Nucleus accumbens (tissue), 56 donors: ENCODE measurements at places on chromosomes 3 and 15.

GRCh38 chr15:70418943-70419342, 321.2 kb upstream of the TLE3 start:
- no peak for DNase-seq

- DNase-seq = no peak
These were observed 97.7 kb upstream of the P2RY1 start for GRCh38 chr3:152737021-152737908.

DNA sequence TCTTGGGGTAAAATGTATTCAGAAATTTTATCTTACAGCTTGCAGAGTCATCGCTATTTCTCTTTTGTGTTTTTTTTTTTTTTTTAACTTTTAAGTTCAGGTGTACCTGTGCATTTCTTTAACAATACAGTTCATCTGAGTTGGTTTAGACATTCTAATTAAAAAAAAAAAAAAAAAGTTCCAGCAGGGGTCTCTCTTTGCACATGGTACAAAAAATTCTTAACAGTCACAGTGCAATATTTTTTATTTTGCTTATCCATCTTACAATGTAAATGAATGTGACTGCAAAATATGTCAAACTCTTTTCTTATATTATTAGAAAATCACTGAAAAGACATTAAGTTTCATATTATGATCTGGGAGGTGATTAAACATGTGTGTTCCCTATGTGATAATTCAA, 47.5 kb upstream of the SLC9A9 start:
- DNase-seq = no peak

DNA sequence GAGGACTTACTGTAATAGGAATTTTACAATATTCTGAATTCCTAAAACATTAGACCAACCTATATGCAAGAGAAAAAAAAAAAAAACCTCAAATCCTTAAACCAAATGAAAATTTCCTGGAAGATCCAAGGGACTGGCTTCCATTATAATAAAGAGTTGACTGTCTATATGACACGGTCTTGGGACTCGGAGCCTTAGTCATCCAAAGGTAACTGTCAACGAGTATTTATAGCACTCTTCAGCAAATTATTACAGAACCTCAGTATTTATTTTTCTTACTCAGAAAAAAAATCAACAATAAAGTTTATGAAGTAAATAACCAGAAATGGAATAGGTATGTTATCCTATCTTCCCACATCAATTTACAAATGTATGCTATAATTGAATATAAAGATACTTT, 66.0 kb downstream of the TTBK2 start:
- no peak for DNase-seq

GRCh38 chr3:49701388-49702077, 12.2 kb downstream of the RNF123 start:
- DNase-seq = no peak

GRCh38 chr3:7205962-7206361, 345.0 kb downstream of the GRM7 start:
- DNase-seq = no peak

GRCh38 chr3:42961633-42962032, 17.5 kb upstream of the GASK1A start:
- no peak for DNase-seq

- DNase-seq = no peak
These were observed 65.4 kb upstream of the ZNF148 start for GRCh38 chr3:125440559-125440955.

DNA sequence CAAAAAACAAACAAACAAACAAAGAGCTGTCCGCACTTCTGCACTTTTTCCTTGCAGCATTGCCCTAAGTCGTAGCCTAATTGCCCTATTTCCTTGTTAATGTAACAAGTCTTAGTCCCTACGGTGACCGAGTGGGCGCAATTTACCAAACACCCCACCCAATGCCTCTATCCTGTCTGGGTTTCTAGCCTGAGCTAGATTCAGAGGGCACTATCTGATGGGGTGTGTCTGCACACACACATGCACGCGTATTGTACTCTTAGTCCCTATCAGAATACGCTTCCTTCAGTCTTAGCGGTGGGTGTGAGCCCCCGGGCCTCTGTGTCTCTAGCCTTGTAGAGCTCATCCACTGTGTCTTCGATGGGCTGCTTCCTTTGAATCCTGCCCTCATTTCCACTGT, 125.9 kb upstream of the DLG1 start:
- no peak for DNase-seq

DNA sequence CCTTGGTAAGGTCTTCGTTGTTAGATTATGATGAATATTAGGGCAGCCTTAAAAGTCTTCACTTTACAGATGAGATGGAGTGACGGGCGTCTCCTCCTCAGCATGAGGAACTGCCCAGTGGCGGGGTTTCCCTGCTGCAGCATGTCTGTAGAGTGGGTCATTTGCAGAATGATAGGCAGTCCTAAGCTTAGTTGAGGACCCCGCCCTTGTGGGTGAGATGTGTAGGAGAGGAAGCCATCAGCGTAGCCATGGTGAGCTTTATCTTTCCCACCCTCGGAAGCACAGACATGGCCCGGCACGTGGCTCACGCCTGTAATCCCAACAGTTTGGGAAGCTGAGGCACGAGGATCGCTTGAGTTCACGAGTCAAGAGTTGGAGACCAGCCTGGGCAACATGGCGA, 877 bp downstream of the NIT2 start:
- peak; percentile 13 for DNase-seq

DNA sequence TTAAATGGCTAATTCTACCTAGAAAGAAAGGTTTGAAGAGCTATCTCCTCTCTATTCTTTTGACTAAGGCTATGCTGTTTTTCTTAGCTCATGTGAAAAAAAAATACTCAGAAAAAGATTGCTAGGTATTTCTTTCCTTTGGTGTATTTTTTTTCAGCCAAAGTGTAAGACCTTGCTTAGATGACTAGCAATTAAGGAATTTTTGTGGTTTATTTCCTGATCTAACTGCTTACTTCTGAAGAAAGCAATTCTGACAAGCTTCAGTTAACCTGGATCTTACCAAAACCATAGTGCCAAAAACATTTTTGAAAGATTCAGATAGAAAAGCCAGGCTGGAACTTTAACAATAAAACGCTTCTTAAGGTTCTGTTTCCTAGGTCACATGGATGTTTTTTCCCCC, 315.6 kb downstream of the SOX2 start:
- no peak for DNase-seq

- no peak for DNase-seq
These were observed 269.4 kb upstream of the RGMA start for GRCh38 chr15:93358166-93359059.

DNA sequence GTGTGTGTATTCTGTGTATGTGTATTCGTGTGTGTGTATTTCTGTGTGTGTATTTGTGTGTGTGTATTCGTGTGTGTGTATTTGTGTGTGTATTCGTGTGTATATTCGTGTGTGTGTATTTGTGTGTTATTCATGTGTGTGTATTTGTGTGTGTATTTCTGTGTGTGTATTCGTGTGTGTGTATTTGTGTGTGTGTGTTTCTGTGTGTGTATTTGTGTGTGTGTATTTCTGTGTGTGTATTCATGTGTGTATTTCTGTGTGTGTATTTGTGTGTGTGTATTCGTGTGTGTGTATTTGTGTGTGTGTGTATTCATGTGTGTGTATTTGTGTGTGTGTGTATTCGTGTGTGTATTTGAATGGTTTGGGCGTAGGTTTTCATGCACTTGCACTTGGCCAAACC, 405.4 kb downstream of the SOX2 start:
- no peak for DNase-seq

DNA sequence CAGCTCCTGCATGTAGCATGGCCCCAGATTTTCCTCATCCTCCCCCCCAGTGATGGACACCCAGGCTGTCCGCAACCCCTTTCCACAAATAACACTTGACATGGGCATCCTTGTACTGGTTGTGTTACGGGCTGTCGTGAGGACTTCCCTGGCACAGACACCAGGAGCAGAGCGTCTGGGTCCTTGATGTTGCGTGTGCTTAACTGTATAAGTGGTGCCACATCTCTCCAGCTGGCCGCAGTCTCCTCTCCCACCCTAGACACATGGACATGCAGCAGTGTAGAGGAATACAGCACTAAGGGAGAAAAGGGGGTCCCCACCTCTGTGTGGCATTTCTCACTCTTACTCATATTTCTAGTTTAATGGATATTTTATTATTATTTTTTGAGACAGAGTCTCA, 56.6 kb downstream of the FBLN2 start:
- no peak for DNase-seq

- no peak for DNase-seq
These were observed 284.9 kb upstream of the TBC1D5 start for GRCh38 chr3:18027161-18027939.

DNA sequence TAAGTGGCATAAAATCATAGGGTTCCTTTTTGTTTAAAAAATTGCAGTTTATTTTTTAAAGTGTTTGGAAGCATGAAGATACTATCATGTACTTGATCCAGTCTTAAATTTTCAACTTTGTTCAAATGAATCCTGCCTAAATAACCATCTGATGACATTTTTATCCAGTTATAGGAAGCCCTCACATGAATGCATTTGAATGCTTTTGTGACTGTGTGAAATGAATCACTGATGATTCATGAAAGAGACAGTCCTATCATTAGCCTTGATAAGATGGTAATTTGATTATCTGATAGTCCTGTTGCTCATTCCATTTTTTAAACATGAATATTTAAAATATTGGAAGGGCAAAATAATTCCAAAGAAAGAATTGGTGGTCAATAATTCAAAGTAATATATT, 401.9 kb upstream of the ROBO2 start:
- no peak for DNase-seq

DNA sequence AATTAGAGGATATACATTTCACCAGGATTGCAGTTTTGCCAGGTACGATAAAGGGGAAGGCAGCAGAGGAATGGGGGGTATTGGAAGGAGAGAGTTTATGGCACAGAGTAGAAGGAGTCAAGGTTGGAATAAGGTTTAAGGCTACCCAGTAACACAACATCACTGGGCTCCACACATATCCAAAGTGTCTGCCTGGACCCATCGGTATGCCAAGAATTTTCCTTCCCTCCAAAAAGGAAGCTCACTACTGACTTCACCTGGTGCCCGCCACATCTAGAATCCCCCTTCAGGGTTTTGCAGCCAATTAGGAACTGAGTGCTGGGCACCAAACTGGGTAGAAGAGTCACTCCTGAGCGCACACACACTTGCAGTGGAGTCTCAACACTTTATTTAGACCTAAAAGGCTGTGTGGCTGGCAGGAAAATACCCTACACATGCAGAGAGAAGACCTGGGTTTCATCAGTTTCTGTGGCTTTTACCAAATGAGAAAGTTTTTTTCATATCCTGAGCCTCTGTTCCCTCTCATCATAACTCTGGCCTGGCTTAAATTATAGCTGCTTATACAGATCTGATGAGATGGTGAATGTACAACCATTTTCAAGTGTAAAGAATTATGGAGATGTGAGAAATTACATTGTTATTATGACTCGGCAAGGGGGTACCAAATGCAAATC, 190.8 kb upstream of the LPP start:
- DNase-seq = no peak

GRCh38 chr3:177792311-177793030, 595.2 kb upstream of the TBL1XR1 start:
- DNase-seq = no peak

DNA sequence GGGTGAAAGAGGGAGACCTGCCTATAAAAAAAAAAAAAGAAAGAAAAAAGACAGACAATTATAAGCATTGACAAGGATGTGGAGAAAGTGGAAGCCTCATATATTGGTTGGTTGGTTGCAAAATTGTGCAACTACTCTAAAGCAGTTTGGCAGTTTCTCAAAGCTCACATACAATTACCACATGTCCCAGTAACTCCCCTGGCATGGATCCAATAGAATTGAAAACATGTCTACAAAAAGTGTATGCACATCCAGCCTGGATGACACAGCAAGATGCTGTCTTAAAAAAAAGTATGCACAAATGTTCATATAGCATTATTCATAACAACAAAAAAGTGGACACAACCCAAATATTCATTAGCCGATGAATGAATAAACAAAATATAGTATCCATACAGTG, 19.5 kb downstream of the SETMAR start:
- DNase-seq = no peak

- no peak for DNase-seq
These were observed 80.0 kb downstream of the FNDC3B start for GRCh38 chr3:172119266-172119969.

DNA sequence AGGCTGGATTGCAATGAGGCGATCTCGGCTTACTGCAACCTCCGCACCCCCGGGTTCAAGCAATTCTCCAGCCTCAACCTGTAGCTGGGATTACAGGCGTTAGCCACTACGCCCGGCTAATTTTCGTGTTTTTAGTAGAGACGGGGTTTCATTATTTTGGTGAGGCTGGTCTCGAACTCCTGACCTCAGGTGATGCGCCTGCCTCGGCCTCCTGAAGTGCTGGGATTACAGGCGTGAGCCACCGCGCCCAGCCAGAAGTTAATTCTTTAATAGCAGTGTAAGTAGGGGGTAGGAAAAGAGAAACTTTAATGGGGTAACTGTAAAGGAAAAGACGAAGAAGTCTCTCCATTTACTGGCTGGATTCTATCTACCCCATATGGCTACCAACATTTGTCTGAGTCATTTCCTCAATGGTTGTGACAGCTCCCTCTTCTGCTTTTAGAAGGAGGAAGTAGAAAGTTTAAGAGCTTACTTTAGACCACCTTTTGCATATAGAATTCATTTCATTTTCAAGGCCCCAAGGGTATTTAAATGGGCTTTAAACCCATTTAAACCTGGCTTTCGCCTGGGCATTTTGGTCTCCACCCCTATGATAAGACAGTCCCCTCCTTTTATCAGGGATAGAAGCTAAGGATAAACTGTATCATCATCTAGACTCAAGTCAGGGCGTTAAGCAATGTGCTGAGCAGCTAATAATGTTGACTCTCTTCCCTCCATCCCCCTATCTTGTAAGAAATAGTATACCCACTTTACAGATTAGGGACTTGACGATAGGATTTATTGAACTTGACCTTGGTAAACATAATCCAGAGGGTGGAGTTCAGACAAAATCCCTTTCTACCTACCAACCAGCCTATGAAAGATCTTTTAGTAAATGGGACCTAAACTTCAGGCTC, 1.1 kb upstream of the CDV3 start:
- no peak for DNase-seq

DNA sequence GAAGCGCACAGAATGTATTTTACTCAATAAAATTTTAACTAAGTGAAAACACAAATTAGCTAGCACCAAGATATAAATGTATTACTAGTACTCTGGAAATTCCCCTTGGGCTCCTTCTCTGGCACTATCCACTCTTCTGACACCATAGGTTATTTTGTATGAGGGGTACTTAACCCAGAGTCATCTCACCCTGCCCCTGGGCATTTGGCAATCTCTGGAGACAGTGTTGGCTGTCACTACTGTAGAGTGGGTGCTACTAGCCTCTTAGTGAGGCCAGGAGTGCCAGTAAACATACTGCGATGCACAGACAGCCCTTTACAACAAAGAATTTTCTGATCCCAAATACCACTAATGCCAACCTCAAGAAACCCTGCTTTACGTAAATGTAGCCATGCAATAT, 246.3 kb upstream of the KBTBD8 start:
- DNase-seq = no peak

DNA sequence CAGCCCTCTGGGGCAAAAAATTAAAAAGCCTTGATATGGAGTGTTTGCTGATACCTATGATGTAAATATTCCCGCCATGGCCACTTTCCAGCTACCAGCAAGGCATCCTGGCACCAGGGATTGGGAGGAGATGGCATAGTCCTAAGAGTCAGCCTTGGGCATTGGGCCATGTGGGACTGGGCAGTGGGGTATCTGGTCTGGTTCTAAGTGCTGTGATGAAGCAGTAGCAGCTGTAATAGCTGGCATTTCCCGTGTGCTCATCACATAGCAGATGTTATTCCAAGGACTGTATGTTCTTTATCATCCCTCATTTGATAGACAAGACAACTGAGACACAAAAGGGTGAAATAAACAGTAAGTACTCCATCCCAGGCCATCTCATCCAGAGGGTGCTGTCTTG, 6.9 kb upstream of the SACM1L start:
- DNase-seq = no peak

GRCh38 chr3:186991470-186991869, 61.1 kb downstream of the ST6GAL1 start:
- no peak for DNase-seq
